ENCODE measurements at places on chromosomes 4 and X. TPM values are rescaled to one million over a fixed set of nuclear protein-coding genes. Genes with fewer than 3 reads are reported as not detected.
A peak's percentile ranks its signal among the peaks of the same experiment; 100 is the strongest.

HPSE gene
- total RNA-seq: 6.0 TPM

SLC10A4 gene
- total RNA-seq: not detected

SMIM43 gene
- total RNA-seq: not detected

MAGEA3 gene
- not detected for total RNA-seq

MID1 gene
- total RNA-seq: 10.0 TPM

TBX22 gene
- total RNA-seq: not detected

TMEM144 gene
- 4.4 TPM for total RNA-seq

CSN1S1 gene
- not detected for total RNA-seq

TIGD4 gene
- 0.12 TPM for total RNA-seq

CYBB gene
- total RNA-seq: not detected

GLRA3 gene
- not detected for total RNA-seq

RBMXL3 gene
- total RNA-seq: not detected

GRCh38 chr4:26779674-26780073 lies 81.0 kb upstream of the STIM2 start:
- peak; percentile 98 for DNase-seq
- H3K27me3 ChIP-seq: no peaks in the 10 kb centered on the region
- H3K4me1 ChIP-seq: peaks cover 16% of the 10 kb centered on the region
- peak overlapping the region; percentile 77 for H3K27ac ChIP-seq
- H3K4me3 ChIP-seq: peak overlapping the region; percentile 44

- peaks cover 6% of the 10 kb centered on the region for H3K36me3 ChIP-seq
- H3K4me3 ChIP-seq: no peak overlapping the region
- no peak for DNase-seq
- H3K27ac ChIP-seq: no peak overlapping the region
- H3K4me1 ChIP-seq: peaks cover 23% of the 10 kb centered on the region
Observed at GRCh38 chr4:106063009-106063408, 167.7 kb downstream of the NPNT start.

- H3K36me3 ChIP-seq: no peaks in the 10 kb centered on the region
- peaks cover 4% of the 10 kb centered on the region for H3K4me1 ChIP-seq
- H3K27ac ChIP-seq: no peak overlapping the region
- no peak for DNase-seq
Observed at GRCh38 chrX:129980001-129980401, 2.4 kb upstream of the BCORL1 start.

DNA sequence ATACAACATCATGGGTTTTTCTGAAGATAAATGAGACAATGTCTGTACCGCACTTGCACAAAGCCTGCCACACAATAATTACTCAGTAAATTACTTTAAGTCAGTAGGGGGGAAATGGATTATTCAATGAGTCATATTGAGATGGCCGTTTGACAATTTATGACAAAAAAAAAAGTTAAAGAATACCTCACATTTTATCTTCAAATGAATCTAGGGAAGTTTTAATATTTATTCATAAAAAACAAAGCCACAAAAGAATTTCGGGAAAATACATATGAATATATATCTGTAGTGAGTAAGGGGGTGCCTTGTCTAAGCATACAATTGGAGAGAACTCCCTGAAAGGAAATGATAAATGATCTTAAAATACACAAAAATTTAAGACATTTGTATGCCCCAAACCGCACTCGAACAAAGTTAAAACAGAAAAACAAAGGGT lies 197.0 kb upstream of the SLC7A11 start:
- DNase-seq: no peak
- H3K4me3 ChIP-seq: no peak overlapping the region
- H3K4me1 ChIP-seq: no peaks in the 10 kb centered on the region
- H3K36me3 ChIP-seq: no peaks in the 10 kb centered on the region
- no peak overlapping the region for H3K27ac ChIP-seq
- H3K27me3 ChIP-seq: no peaks in the 10 kb centered on the region

DNA sequence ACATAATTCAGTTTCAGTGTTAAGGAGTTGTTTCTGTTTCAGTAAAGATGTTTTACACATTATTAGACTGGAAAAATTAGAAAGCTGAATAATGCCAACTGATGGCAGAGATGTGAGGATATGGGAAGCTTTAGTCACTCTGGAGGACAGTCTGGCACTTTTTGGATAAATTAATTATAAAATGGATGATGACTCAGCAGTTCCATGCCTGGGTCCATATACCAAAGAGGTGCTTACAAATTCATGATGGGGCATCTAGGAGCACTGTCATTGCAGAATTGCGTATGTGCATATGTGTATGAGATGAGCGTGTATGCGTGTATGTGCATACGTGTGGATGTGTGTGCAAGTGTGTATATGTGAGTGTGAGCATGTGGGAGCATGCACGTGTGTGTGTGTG lies 31.2 kb upstream of the ANKRD50 start:
- no peak overlapping the region for H3K27ac ChIP-seq
- no peaks in the 10 kb centered on the region for H3K4me1 ChIP-seq
- no peaks in the 10 kb centered on the region for H3K27me3 ChIP-seq
- no peak overlapping the region for H3K4me3 ChIP-seq
- DNase-seq: no peak
- no peaks in the 10 kb centered on the region for H3K36me3 ChIP-seq

DNA sequence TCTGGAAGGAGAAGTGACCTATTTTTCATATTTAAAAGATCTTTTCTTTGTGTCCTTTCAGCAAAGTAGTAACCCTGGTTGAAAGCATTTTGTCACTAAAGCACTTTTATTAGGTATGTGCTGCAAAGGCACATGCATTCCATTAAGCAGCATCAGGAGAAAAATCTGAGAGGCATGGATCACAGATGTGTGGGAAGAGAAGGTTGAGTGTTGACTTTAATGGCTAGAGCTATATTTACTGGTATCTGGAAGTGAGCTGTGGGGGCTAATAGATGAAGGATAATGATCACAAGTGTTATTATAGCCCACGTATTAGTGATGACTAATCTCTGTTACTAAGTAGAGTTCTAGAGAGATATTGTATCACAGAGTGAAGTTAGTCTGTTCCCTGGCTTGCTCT lies 1520.7 kb downstream of the ARAP2 start:
- no peaks in the 10 kb centered on the region for H3K36me3 ChIP-seq
- no peak overlapping the region for H3K27ac ChIP-seq
- no peaks in the 10 kb centered on the region for H3K27me3 ChIP-seq
- H3K4me1 ChIP-seq: peaks cover 11% of the 10 kb centered on the region

DNA sequence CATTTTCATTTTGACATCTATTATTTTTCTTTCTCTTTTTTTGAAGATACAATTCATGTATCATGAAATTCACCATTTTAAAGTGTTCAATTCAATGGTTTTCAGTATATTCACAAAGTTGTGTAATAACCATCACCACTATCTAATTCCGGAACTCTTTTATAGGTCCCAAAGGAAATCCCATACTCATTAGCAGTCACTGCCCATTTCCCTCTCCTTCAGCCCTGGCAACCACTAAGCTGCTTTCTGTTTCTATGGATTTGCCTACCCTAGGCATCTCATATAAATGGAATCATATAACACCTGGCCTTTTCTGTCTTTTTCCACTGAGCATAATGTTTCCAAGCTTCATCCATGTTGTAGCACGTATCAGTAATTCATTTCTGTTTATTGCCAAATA lies 3.2 kb upstream of the FGF2 start:
- no peak overlapping the region for H3K4me3 ChIP-seq
- no peak for DNase-seq
- no peaks in the 10 kb centered on the region for H3K27me3 ChIP-seq

- H3K27ac ChIP-seq: no peak overlapping the region
- H3K27me3 ChIP-seq: no peaks in the 10 kb centered on the region
- H3K36me3 ChIP-seq: peaks cover 23% of the 10 kb centered on the region
Observed at GRCh38 chr4:102632241-102633065, 128.3 kb downstream of the MANBA start.

GRCh38 chrX:130330706-130331105 lies 9.0 kb upstream of the SLC25A14 start:
- no peaks in the 10 kb centered on the region for H3K4me1 ChIP-seq
- no peak overlapping the region for H3K27ac ChIP-seq
- DNase-seq: peak; percentile 66
- H3K4me3 ChIP-seq: no peak overlapping the region

GRCh38 chrX:134688031-134688823 lies 30.0 kb upstream of the PLAC1 start:
- H3K27ac ChIP-seq: peak overlapping the region; percentile 73
- no peak for DNase-seq
- peak overlapping the region; percentile 30 for H3K4me3 ChIP-seq
- no peaks in the 10 kb centered on the region for H3K36me3 ChIP-seq
- peaks cover 46% of the 10 kb centered on the region for H3K4me1 ChIP-seq
- H3K27me3 ChIP-seq: peaks cover 22% of the 10 kb centered on the region

- H3K4me3 ChIP-seq: no peak overlapping the region
- no peak overlapping the region for H3K27ac ChIP-seq
- no peaks in the 10 kb centered on the region for H3K36me3 ChIP-seq
- H3K27me3 ChIP-seq: no peaks in the 10 kb centered on the region
- DNase-seq: peak; percentile 63
- H3K4me1 ChIP-seq: peaks cover 5% of the 10 kb centered on the region
Observed at GRCh38 chrX:138877746-138878145, 166.2 kb upstream of the FGF13 start.

DNA sequence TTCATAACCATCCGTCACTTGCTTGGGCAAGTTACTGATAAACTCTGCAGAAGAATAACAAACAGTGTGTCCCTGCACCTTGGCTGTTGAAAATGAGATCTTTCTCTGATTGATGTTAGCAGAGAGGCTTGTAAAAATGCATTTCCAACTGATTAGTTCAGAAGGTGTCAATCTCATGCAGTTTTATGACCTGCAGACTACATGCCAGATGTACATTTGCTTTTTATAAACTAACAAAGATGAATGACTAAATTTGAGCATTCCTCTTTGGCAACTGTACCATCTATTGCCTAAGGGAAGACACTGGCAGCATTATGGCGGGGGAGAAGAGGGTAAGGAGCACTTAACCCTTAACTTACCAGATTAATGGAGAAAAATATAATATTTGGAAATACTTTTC lies 192.8 kb downstream of the DCTD start:
- H3K36me3 ChIP-seq: no peaks in the 10 kb centered on the region
- H3K4me1 ChIP-seq: peaks cover 6% of the 10 kb centered on the region
- H3K27me3 ChIP-seq: no peaks in the 10 kb centered on the region
- peak; percentile 48 for DNase-seq
- no peak overlapping the region for H3K4me3 ChIP-seq

DNA sequence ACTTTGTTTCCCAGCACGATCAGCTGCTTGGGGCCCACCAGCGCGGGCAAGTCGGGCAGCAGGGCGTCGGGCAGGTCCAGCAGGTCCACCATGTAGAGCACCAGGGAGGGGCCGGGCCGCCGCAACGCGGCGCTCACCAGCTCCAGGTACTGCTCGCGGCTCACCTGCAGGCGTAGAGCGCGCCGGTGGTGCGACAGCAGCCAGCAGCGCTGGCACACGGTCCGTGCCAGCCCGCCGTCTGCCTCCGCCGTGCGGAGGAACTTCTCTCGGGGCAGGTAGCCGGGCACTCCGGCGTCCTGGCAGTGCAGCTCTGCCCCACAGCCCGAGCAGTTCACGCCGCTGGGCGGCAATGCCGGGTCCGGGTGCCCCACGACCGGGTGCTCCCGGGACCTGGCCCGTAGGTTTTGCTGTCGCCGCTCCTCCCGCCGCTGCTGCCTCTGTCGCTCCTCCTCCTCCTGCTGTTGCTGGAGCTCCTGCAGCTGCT lies 527 bp downstream of the NOA1 start:
- peaks cover 13% of the 10 kb centered on the region for H3K4me1 ChIP-seq
- H3K27me3 ChIP-seq: no peaks in the 10 kb centered on the region
- peak overlapping the region; percentile 97 for H3K4me3 ChIP-seq
- peak; percentile 47 for DNase-seq
- H3K36me3 ChIP-seq: peaks cover 60% of the 10 kb centered on the region
- peak overlapping the region; percentile 97 for H3K27ac ChIP-seq

DNA sequence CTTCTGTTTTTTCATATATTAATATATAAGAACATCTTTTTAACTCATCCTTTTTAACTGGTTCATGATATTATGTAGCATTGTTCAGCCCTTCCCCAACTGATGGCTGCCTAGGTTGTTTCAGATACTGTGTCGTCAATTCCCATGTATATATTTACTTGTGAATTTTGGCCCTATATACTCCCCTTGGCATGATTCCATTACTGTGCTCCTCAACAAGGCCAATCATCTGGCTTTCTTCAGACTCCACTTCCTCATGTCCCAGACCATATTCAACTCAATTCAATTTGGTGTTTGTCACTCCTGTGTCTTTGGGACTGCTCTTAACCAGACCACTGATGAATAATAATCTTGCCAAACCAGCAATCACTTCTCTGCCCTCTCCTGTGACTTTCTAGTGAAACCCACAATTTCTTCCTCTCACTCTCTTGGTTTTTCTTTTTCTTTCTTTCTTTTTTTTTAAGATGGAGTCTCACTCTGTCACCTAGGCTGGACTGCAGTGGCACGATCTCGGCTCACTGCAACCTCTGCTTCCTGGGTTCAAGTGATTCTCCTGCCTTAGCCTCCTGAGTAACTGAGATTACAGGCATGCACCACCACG lies 2.7 kb upstream of the WDR45 start:
- peaks cover 5% of the 10 kb centered on the region for H3K4me1 ChIP-seq
- H3K27me3 ChIP-seq: no peaks in the 10 kb centered on the region
- H3K27ac ChIP-seq: no peak overlapping the region

DNA sequence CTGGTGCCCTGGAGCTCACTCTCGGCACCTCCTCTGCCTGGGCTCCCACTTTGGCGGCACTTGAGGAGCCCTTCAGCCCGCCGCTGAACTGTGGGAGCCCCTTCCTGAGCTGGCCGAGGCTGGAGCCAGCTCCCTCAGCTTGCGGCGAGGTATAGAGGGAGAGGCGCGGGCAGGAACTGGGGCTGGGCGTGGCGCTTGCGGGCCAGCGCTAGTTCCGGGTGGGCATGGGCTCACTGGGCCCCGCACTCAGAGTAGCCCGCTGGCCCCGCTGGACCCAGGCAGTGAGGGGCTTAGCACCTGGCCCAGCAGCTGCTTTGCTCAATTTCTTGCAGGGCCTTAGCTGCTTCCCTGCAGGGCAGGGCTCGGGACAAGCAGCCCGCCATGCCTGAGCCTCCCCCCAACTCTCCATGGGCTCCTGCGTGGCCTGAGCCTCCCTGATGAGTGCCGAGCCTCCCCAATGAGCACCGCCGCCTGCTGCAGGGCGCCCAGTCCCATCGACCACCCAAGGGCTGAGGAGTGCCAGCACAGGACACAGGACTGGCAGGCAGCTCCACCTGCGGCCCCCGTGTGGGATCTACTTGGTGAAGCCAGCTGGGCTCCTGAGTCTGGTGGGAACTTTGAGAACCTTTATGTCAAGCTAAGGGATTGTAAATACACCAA lies 26.7 kb upstream of the FAM90A26 start:
- no peaks in the 10 kb centered on the region for H3K27me3 ChIP-seq
- no peak overlapping the region for H3K4me3 ChIP-seq
- no peaks in the 10 kb centered on the region for H3K4me1 ChIP-seq

DNA sequence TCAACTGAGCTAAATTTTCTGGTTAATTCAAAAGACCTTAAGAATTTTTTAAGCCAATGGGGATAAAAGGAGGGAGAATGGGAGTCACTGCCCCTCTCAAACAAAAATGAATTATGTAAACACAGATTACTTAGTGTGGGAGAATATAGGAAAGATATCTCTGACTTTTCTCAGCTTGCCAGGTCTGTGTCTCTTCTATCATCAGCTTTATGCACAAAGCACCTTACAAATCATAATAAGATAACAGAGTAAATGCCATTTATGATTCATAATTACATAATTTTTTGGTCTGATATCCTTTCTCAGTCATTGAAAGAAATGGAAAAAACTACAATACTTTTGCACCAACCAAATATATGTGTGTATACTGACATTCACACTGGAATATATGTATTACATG lies 604.6 kb upstream of the FAM241A start:
- H3K27ac ChIP-seq: no peak overlapping the region
- H3K27me3 ChIP-seq: no peaks in the 10 kb centered on the region
- no peak for DNase-seq
- H3K4me1 ChIP-seq: no peaks in the 10 kb centered on the region
- no peak overlapping the region for H3K4me3 ChIP-seq
- H3K36me3 ChIP-seq: no peaks in the 10 kb centered on the region
